ENCODE measurements at places on chromosomes 12 and 14. TPM values are rescaled to one million over a fixed set of nuclear protein-coding genes. Genes with fewer than 3 reads are reported as not detected.

EEA1 gene
- 18.7 TPM for polyA plus RNA-seq

SMAGP gene
- polyA plus RNA-seq = 7.4 TPM

ETNK1 gene
- polyA plus RNA-seq = 25.4 TPM

POC1B gene
- polyA plus RNA-seq = 10.4 TPM
